ENCODE measurements at places on chromosomes 7 and 10. TPM values are rescaled to one million over a fixed set of nuclear protein-coding genes. Genes with fewer than 3 reads are reported as not detected.

FAM204A gene
- total RNA-seq, result 62.0 TPM

INMT gene
- not detected for total RNA-seq

FRMD4A gene
- 2.4 TPM for total RNA-seq

WNT8B gene
- not detected for total RNA-seq

NRBF2 gene
- total RNA-seq, result 24.4 TPM

ASZ1 gene
- not detected for total RNA-seq

VPS50 gene
- total RNA-seq, result 41.2 TPM

NFE2L3 gene
- 10.9 TPM for total RNA-seq

GRCh38 chr7:55081472-55082227, 62.8 kb downstream of the EGFR start:
- DNase-seq, result no peak
- H3K27me3 ChIP-seq, result no peaks in the 10 kb centered on the region
- H3K27ac ChIP-seq, result no peak overlapping the region
- no peak overlapping the region for H3K4me3 ChIP-seq
- no peaks in the 10 kb centered on the region for H3K4me1 ChIP-seq

- H3K27me3 ChIP-seq, result no peaks in the 10 kb centered on the region
- no peak overlapping the region for H3K27ac ChIP-seq
- no peaks in the 10 kb centered on the region for H3K4me1 ChIP-seq
- no peaks in the 10 kb centered on the region for H3K36me3 ChIP-seq
- no peak for DNase-seq
Measured at GRCh38 chr10:126905776-126906703, 812 bp downstream of the DOCK1 start.

DNA sequence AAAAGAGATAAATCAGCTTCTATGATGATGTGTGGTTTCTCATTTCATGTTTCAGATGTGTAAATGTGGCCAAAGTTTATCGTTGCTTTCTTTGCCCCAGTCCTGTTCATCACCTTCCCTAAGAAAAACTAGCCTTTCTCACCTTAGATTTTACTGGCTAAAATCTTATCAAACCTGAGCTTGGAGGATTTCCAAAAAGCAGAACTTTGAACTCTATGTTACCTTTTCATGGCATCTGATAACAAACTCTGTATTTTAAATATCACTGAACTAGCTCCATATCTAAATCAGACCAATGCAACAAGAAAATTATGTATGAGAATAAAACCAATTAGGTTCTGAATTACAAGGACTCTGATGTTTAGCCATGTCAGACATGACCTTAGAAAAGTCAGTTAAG, 323.4 kb upstream of the DGKB start:
- no peaks in the 10 kb centered on the region for H3K4me1 ChIP-seq
- H3K27me3 ChIP-seq, result no peaks in the 10 kb centered on the region
- H3K27ac ChIP-seq, result no peak overlapping the region

GRCh38 chr7:146768957-146769356, 652.4 kb downstream of the CNTNAP2 start:
- H3K4me1 ChIP-seq, result no peaks in the 10 kb centered on the region
- no peaks in the 10 kb centered on the region for H3K36me3 ChIP-seq
- no peaks in the 10 kb centered on the region for H3K27me3 ChIP-seq

DNA sequence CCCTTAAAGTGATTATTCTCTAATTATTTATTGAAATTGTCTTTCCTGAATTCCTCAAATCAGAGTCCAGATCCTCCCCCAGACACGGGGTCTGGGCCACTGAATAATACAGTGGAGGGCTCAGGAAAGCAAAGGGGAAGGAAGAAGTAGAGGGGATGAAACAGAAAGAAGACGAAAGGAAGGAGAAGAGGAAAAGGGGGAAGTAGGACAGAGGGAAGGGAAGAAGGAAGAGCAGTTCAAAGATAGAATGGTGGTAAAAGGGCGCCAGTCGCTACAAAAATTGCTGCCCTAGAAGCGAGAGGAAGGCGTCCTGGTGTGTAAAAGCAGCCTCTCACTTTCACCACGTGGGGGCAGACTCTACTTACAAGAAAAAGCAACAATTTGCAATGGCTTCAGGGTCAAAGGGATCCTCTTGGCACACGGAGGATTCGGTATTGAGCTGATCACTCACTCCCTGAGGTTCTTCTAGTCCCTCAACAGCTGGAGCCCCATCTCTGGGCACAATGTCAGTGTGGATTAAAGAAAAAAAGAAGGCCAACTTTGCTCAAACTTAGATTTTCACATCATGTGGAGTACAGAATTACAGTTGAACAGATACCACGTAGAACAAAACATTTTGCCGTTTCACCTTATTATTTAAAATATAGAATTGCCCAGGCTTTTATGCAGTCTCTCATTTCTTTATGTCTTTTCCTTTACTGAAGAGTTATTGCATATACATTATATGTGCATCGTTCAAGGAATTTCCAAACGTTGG, 31.4 kb upstream of the NPVF start:
- peaks cover 15% of the 10 kb centered on the region for H3K4me1 ChIP-seq
- DNase-seq, result peak; percentile 71
- H3K27me3 ChIP-seq, result no peaks in the 10 kb centered on the region
- peak overlapping the region; percentile 27 for H3K4me3 ChIP-seq
- no peak overlapping the region for H3K27ac ChIP-seq
- H3K36me3 ChIP-seq, result no peaks in the 10 kb centered on the region

GRCh38 chr10:79057481-79058275, 11.1 kb upstream of the ZMIZ1 start:
- no peak overlapping the region for H3K27ac ChIP-seq
- no peak overlapping the region for H3K4me3 ChIP-seq
- no peaks in the 10 kb centered on the region for H3K36me3 ChIP-seq
- DNase-seq, result no peak
- no peaks in the 10 kb centered on the region for H3K27me3 ChIP-seq

DNA sequence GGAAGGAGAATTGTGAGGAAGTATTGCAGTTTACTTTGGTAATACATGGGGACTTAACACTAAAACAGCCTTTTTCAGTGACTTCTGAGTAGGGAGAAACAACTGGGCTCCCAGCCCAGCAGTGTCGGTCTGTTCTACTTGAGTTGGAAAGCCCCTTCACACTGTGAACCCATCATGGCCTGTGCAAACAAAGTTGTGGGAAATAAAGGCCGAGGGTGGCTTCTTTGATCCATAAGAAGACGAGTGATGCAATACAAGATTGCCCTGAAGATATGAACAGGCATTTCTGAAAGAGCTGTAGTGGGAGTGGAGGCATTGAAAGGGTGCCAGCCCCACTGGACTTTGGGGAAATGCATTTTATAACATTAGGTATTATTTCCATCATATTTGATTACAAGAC, 28.3 kb downstream of the C10orf120 start:
- H3K4me1 ChIP-seq, result no peaks in the 10 kb centered on the region
- H3K4me3 ChIP-seq, result no peak overlapping the region
- H3K27me3 ChIP-seq, result peaks cover 7% of the 10 kb centered on the region
- no peak overlapping the region for H3K27ac ChIP-seq

- no peaks in the 10 kb centered on the region for H3K27me3 ChIP-seq
- H3K27ac ChIP-seq, result no peak overlapping the region
- H3K36me3 ChIP-seq, result no peaks in the 10 kb centered on the region
- DNase-seq, result no peak
Measured at GRCh38 chr10:7027913-7028808, 382.7 kb downstream of the SFMBT2 start.

DNA sequence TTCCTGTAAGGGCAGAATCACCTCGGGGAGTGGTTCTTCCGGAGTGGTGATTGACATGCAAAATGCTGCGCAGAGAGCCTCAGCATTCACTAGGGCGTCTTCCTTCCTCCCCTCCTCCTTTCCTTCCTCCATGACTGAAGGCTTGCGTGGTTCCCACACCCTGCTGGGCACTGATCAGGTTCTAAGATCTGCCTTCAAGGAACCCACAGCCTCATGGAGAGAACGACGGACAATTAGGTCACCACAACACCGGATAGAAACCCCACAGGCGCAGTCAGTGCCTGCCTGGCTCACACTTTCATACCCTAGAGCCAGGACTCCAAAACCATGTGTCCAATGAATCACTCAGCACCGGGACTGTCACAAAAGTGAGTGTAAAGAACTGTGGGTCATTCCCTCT, 131.3 kb downstream of the DPP6 start:
- H3K36me3 ChIP-seq, result no peaks in the 10 kb centered on the region
- H3K27ac ChIP-seq, result no peak overlapping the region
- H3K4me1 ChIP-seq, result no peaks in the 10 kb centered on the region

- no peaks in the 10 kb centered on the region for H3K4me1 ChIP-seq
- DNase-seq, result no peak
- H3K4me3 ChIP-seq, result no peak overlapping the region
Measured at GRCh38 chr7:42340436-42340835, 103.4 kb upstream of the GLI3 start.

DNA sequence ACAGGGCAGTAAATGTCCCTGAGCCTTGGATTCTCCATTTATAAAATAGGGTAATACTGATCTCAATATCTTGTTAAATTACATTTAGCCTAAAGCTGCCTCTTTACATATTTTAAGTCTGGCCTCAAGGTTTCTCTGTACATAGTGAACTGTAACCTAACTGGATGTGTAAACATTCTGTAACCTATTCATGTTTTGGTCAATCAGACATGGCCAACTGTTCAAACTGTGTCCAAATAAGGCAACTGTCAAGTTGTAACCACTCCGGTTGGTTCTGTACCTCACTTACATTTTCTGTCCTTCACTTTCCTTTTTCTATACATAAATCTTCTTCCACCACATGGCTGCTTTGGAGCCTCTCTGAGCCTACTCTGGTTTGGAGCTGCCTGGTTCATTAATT, 107.1 kb upstream of the ITGB1 start:
- H3K27ac ChIP-seq, result no peak overlapping the region
- H3K36me3 ChIP-seq, result peaks cover 2% of the 10 kb centered on the region
- no peaks in the 10 kb centered on the region for H3K4me1 ChIP-seq
- H3K4me3 ChIP-seq, result no peak overlapping the region
- H3K27me3 ChIP-seq, result no peaks in the 10 kb centered on the region

GRCh38 chr10:128286762-128287500, 160.7 kb upstream of the MKI67 start:
- no peaks in the 10 kb centered on the region for H3K36me3 ChIP-seq
- H3K4me1 ChIP-seq, result no peaks in the 10 kb centered on the region
- no peak overlapping the region for H3K27ac ChIP-seq
- peaks cover 20% of the 10 kb centered on the region for H3K27me3 ChIP-seq

DNA sequence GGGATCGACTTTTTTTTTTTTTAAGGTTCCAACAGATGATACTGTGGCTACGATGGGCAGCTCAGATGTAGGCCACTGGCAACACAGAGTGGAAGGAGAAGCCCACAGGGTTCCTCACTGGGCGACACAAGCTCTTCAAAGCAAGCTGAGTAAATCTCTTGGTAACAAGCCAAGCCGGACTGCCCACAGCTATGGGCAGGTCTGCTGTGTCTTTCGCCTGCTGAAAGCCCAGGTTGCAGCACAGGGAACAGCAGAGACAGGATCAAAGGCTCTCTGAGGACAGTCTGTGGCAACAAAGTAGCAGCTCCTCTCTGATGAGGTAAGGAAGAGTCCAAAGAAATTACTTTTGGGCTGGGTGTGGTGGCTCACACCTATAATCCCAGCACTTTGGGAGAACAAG, 83.6 kb downstream of the KCNMA1 start:
- H3K27me3 ChIP-seq, result no peaks in the 10 kb centered on the region
- H3K4me1 ChIP-seq, result no peaks in the 10 kb centered on the region
- no peak for DNase-seq
- no peak overlapping the region for H3K27ac ChIP-seq
- no peaks in the 10 kb centered on the region for H3K36me3 ChIP-seq

DNA sequence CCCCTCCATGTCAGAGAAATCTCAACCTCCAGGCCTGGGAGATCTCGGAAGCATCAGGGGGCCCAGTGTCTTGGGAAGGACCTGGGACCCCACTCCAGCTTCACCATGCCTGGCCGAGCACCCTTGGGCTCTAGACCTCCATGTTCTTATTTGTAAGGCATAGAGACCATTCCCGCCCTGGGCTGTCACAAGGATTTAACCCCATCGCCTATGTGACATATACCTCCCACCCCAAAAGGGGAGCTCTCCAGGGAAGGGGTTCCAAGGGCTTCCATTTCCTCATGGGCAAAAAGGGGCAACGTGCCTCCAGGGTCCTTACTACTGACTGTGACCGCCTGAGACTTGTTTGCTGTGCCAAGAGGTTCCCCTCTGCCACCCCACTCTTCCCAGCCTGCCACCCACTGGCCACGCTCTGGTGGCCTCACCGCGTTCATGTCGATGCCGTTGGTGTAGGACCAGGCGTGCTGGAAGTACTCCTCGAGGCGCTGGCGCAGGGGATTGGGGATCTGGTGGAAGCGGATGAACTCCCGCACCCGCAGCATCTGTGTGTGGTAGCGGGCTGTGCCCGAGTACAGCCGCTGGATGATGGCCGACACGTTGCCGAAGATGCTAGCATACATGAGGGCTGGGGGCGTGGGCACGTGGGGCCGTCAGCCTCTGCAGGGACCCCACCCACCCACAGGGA, 27.5 kb downstream of the KCNH2 start:
- no peaks in the 10 kb centered on the region for H3K4me1 ChIP-seq
- no peaks in the 10 kb centered on the region for H3K36me3 ChIP-seq
- DNase-seq, result no peak
- H3K27ac ChIP-seq, result no peak overlapping the region

- H3K27me3 ChIP-seq, result no peaks in the 10 kb centered on the region
- H3K36me3 ChIP-seq, result no peaks in the 10 kb centered on the region
- no peak for DNase-seq
- H3K4me1 ChIP-seq, result no peaks in the 10 kb centered on the region
Measured at GRCh38 chr10:86868353-86868752, 89.1 kb downstream of the MMRN2 start.

- no peak overlapping the region for H3K4me3 ChIP-seq
- no peak for DNase-seq
- no peaks in the 10 kb centered on the region for H3K27me3 ChIP-seq
- no peak overlapping the region for H3K27ac ChIP-seq
- no peaks in the 10 kb centered on the region for H3K4me1 ChIP-seq
Measured at GRCh38 chr7:80187727-80188126, 53.1 kb downstream of the GNAI1 start.

DNA sequence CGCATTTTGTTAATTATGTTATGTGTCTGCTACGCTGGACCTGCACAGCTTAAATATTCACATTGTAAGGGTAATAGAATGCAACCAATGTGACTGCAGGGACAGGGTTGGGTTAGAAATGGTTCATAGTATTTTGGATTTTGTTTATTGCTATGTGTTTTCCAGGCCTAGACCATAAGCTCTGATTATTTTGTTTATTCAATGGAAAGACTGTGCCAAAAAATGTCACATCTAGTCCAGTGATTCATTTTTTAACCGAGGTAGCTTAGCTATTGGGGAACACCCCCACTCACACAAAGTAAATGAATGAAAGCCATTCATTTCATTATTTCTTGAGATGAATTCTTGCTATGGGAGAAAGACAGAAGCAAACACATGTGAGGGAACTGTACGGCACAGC, 516.5 kb upstream of the ANKRD30A start:
- no peak overlapping the region for H3K4me3 ChIP-seq
- H3K27ac ChIP-seq, result no peak overlapping the region
- no peaks in the 10 kb centered on the region for H3K36me3 ChIP-seq
- DNase-seq, result no peak

DNA sequence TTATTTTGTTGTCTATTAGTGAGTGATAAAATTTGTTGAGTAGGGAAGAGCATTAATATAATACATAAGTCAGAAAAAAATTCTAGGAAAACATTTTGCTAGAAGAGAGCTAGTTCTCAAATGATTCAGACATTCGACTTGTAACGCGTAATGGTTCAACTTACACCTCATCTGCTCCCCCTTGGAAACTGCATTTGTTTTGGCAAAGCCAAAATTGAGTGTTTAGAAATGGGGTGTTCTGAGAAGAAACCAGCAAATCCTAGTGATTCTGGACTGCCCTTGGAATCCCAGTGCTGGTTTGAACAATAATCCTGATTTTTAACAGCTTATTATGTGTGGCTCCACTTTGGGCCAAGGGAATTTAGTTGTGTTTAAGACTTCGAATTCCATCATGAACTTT, 475.7 kb downstream of the SUGCT start:
- no peaks in the 10 kb centered on the region for H3K27me3 ChIP-seq
- H3K36me3 ChIP-seq, result no peaks in the 10 kb centered on the region

Measured in CD4-positive, CD25-positive, alpha-beta regulatory T cell (primary cell).